ENCODE measurements at places on chromosomes 3 and 15.
A peak's percentile ranks its signal among the peaks of the same experiment; 100 is the strongest.

DNA sequence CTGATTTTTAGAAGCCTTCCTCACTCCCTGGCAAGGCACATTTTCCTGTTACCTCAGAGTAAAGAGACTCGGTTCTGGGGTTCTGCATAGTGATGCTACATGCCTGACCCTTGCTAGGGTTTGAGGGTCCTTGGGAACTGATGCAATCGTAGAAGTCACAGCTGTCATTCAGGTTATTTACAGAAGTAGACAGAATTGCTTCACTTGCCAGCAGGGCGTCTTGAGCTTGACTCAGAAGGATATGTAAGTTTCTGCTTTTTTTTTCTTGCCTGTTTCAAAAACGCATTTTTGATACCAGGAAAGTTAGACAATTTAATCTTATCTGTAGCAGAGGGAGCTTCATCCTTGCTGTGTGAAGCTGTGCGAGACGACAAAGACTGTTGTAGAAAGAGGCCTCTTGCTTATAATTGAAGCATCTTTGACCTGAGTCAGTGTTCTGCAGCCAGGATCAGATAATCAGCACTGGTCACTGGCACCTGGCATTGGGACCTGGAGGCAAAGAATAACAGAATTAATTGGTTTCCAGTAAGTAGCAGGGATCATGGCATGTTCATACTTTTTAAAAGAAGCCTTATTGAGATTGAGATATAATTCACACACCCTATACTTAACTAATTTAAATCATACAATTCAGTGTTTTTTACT lies 24.8 kb downstream of the CACNA1D start:
- DNase-seq, result no peak

- DNase-seq, result no peak
Observed at GRCh38 chr3:128863560-128863959, 15.9 kb upstream of the ACAD9 start.

- DNase-seq, result no peak
Observed at GRCh38 chr3:127411083-127411727, 123.4 kb upstream of the PRR20G start.

- DNase-seq, result no peak
Observed at GRCh38 chr3:106399761-106400160, 530.9 kb upstream of the CBLB start.

DNA sequence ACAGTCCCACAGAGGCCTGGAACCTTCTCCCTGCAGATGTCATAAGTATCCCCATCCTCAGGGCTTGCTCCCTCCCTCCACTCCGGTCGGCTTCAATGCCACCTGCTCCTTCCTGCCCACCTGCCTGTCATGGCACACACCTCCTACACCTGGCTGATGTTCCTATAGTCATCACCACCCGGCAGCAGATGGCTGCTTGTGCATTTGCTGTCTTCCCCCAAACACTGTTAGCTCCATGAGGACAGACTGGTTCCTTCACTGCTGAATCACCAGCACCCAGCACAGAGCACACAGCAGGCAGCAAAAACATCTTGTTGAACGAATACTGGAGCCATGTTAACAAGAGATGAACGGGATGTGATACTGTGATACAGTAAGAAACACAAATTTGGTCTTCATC lies 14.8 kb downstream of the TARS3 start:
- peak; percentile 4 for DNase-seq

- no peak for DNase-seq
Observed at GRCh38 chr3:101890716-101891115, 41.4 kb downstream of the NFKBIZ start.

DNA sequence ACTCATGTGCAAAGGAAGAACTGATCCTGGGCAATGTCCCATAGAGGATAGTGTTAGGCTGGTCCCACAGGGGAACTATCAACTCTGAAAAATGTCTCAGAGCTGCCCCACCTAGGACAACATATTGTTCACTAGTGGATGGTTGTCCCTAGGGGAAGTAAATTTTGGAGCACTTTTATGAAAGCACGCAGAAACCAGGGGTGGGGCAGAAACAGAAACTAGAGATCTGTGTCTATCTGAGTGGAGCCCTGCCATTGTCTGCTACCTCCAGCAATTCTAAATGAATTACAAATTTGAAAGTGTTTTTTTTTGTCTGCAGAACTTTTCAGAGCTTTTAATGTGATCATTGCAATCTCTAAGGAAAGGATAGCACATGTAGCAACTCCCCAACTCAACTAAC lies 357.1 kb upstream of the PROK2 start:
- no peak for DNase-seq

DNA sequence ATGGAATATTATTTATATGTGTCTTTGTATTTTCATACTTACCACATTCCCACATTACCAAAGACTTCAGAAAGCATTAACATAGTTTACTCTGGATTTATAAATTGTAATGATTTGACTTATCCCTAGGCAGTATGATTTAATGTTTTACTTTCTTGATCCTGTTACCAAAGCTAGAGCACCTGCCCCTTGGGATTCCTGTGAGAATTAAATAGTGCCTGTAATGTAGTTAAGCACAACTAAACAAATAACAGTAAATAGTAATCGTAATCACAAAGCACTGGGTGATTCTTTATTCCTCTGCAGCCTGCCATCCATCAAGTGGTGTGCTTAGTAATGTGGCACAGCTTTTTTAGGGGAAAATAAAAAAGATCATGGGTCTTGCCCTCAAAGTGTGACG lies 39.1 kb downstream of the ATP2C1 start:
- DNase-seq, result no peak

- no peak for DNase-seq
Observed at GRCh38 chr3:178058629-178059028, 477.6 kb upstream of the KCNMB2 start.

DNA sequence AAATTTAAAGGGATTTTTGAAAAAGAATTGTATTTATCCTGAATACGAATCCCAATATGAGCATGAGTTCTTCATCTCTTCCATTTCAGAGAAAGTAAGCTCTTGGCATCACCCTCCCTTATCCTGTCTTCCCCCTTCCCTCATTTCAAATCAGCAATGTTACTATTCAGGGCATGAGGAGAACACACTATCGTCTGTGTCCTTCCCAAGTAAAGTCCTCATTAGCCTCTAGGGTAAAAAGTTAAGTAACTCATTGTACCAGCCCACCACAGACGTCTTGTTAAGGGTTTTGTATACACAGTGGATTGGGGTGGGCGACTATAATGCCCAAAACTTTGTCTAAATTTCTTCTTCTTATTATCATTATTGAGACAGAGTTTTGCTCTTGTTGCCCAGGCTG lies 14.8 kb downstream of the ARL6IP5 start:
- DNase-seq, result no peak

GRCh38 chr3:128489674-128489926 lies 3.4 kb downstream of the GATA2 start:
- DNase-seq, result no peak

- no peak for DNase-seq
Observed at GRCh38 chr3:112774293-112774926, 72.3 kb downstream of the CD200R1L start.

DNA sequence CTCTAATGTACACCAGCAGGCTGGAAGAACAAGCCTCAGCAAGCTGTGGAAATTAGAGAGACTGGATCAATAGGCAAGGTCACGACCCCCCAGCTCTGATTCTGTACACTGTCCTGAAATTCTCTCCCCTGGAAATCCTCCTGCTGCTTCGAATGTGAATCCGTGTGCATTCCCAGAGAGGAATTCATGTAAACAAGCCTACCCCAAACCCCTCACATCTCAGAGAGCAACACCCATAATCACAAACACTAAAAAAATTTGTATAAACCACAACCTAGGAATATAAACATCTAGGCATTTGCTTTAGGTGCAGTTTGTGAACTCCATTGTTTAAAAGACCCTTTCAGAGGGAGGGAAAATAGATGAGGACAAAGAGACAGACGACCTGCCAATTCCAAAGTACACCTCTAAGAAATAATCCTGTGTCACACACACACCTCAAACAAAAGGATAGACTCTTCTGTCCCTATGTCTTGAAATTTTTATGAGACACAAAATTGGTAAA lies 325.2 kb downstream of the WDR72 start:
- DNase-seq, result no peak

DNA sequence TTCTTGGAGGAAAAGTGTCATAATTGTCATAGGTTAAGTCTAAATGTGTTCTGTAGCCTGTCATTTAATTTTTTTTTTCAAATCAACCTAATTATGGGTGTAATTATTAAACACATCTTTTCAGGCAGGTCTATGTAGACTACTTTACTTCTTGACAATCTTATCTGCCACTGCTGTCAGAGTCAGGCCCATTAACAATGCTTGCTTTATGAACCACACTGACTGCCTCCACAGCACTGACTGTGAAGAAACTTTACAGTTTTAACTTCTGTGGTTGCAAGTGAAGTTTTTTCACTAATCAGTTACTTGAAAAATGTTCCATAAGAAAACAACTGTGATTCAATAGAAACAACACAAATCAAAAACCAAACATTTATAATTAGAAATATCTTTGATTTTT lies 407.8 kb downstream of the PLCL2 start:
- DNase-seq, result no peak

DNA sequence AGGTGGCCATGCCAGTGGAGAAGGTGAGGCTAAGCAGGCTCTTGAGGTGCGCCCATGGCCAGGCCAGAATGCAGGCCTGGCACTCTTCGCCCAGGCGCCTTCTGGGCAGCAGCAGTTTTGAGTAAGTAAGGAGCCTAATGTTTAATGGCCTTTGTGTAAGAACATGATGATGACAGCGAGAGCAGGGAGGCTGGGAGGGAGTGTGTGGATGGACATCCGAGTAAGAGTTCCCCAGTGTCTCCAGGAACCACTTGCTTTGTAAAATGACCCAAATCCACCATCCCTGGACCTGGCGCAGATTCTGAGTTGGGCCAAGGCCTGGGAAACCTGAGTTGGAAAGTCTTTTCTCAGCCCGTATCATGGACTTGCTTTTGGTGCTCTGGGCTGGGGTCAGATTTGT lies 24.1 kb downstream of the KLF13 start:
- DNase-seq, result no peak

Data from anterior cingulate cortex (tissue), 58 donors.